ENCODE measurements at places on chromosomes 7 and 10.

DNA sequence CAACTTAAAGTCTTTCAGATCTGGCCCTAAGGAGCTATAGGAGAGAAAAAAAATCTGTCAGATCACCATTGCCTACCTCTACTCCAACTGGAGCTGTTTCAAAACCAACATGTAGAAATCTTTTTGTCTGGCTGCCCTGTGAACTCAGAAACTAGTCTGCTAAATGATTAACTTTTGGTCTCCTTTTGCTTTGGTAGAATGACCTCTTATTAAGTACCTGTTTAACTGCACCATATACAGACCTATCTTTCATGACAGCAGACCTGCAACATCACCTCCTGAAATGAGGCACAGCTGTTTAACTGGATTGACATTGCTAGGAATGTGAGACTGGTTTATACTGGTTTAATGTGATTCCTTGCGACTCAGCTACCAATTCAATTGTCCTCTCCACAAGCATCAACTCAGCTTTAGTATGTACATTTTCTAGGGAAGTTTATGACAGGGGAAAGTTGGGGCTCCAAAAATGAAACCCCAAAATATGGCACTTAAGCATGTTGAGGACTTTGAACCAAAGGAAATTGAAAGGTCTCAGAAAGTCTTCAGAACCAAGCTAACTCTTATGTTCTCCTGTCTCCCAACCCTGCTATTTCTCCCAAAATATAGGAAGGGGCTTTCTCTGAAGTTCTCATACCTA, 1.8 kb downstream of the CYP3A43 start:
- peaks cover 16% of the 10 kb centered on the region for H3K27me3 ChIP-seq
- H3K4me1 ChIP-seq = no peaks in the 10 kb centered on the region
- H3K4me3 ChIP-seq = no peak overlapping the region
- H3K36me3 ChIP-seq = no peaks in the 10 kb centered on the region

- DNase-seq = no peak
- H3K36me3 ChIP-seq = no peaks in the 10 kb centered on the region
- H3K4me3 ChIP-seq = no peak overlapping the region
- no peaks in the 10 kb centered on the region for H3K27me3 ChIP-seq
Observed at GRCh38 chr10:24802378-24802777, 78.7 kb upstream of the ARHGAP21 start.

GRCh38 chr10:42990721-42991441, 86.0 kb upstream of the RET start:
- peaks cover 2% of the 10 kb centered on the region for H3K4me1 ChIP-seq
- H3K27ac ChIP-seq = no peak overlapping the region
- DNase-seq = no peak
- no peak overlapping the region for H3K4me3 ChIP-seq
- no peaks in the 10 kb centered on the region for H3K36me3 ChIP-seq

GRCh38 chr7:139908792-139909191, 79.7 kb downstream of the TBXAS1 start:
- no peak for DNase-seq
- H3K27ac ChIP-seq = no peak overlapping the region
- no peak overlapping the region for H3K4me3 ChIP-seq
- peaks cover 13% of the 10 kb centered on the region for H3K27me3 ChIP-seq
- H3K36me3 ChIP-seq = peaks cover 6% of the 10 kb centered on the region

DNA sequence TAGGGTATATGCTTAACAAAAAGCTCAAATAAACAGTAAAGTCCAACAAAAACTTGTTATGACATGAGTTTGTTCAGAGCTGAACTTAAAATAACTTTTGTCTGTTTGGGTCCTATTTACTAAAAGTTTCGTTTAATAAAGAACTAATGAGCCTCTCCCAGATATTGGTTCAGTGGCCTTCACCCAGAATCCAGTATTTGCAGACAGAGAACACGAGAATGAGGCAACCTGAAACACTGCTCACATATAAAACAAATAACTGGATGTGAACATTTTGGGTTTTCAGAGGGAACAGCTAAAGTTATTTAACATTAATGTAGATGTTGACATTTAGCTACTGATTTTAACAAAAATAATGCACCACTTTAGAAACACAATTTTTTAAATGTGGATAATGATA, 98.3 kb downstream of the RNF133 start:
- H3K27me3 ChIP-seq = no peaks in the 10 kb centered on the region
- no peak overlapping the region for H3K27ac ChIP-seq
- no peaks in the 10 kb centered on the region for H3K4me1 ChIP-seq
- DNase-seq = no peak
- H3K36me3 ChIP-seq = no peaks in the 10 kb centered on the region

DNA sequence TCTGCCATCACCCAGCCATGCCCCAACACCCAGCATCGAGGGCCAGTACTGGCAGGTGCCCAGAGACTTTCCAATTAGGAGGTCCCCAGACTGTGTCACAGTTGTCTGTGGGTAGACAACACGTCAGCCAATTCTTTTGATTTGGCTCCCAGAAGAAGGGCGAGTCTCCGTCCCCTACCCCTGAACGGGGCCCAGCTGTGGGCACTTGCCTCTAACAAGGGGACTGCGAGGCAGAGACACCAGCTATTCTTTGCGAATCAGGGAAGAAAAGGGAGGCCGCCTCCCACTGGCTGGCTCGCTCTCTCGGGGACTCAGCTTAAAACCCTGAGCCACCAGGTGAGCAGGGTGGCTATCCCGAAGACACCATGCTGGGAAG, 167.3 kb downstream of the USP6NL start:
- H3K4me1 ChIP-seq = peaks cover 35% of the 10 kb centered on the region
- peaks cover 2% of the 10 kb centered on the region for H3K27me3 ChIP-seq
- H3K4me3 ChIP-seq = no peak overlapping the region
- no peak for DNase-seq

- DNase-seq = no peak
- H3K27ac ChIP-seq = no peak overlapping the region
- no peaks in the 10 kb centered on the region for H3K36me3 ChIP-seq
- no peak overlapping the region for H3K4me3 ChIP-seq
- no peaks in the 10 kb centered on the region for H3K27me3 ChIP-seq
Observed at GRCh38 chr7:38007096-38007495, 86.7 kb downstream of the EPDR1 start.

DNA sequence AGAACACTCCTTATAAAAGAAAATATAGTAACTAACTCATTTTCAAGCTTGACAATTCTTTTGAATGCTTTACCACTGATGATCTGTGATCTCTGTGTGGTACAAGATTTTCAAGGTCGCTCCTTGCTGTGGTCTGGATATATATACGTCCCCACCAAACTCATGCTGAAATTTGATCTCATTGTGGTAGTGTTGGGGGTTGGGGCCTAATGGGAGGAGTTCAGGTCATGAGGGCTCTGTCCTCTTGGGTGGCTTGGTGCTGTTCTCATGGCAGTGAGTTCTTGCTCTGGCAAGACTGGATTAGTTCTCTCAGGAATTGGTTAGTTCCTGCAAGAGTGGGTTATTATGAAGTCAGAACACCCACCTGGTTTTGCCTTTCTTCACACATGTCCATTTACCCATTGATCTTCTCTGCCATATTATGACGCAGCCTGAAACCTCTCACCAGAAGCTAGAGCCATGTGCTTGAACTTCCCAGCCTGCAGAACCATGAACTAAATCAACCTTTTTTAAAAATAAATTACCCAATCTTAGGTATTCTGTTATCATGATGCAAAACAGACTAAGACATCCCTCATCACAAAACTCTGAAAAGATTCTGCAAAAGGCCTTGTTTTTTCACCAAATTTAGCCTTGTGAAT, 8.3 kb upstream of the EDRF1 start:
- no peak overlapping the region for H3K27ac ChIP-seq
- H3K4me3 ChIP-seq = no peak overlapping the region
- no peak for DNase-seq

- no peak overlapping the region for H3K27ac ChIP-seq
- no peak for DNase-seq
- no peaks in the 10 kb centered on the region for H3K27me3 ChIP-seq
- H3K4me3 ChIP-seq = no peak overlapping the region
Observed at GRCh38 chr10:86651021-86651471, 3.3 kb upstream of the OPN4 start.

GRCh38 chr10:8033812-8034465, 20.5 kb upstream of the GATA3 start:
- peaks cover 56% of the 10 kb centered on the region for H3K27me3 ChIP-seq
- H3K4me1 ChIP-seq = peaks cover 22% of the 10 kb centered on the region
- no peak for DNase-seq
- H3K36me3 ChIP-seq = no peaks in the 10 kb centered on the region
- no peak overlapping the region for H3K27ac ChIP-seq

DNA sequence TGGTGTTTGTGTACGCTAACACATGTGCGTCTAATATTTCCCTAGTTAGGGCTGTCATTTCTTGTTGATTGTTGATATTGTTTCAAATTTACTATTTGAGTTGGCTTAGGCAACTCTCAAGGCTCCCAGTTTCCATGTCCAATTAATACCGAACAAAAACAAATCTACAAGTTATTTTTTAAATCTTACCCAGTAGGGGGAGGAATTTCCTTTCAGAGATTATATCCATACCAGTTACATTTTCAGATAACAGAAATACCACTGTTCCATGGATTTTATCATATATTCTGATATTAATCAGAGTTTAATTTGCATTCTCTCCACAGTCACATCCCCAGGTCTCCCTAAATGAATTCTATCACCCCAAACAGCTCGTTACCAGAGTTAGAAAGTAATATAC, 7.2 kb upstream of the AKR1B10 start:
- H3K27ac ChIP-seq = no peak overlapping the region
- H3K4me1 ChIP-seq = no peaks in the 10 kb centered on the region
- DNase-seq = no peak
- no peaks in the 10 kb centered on the region for H3K36me3 ChIP-seq
- no peak overlapping the region for H3K4me3 ChIP-seq

Data from activated CD4-positive, alpha-beta T cell treated with anti-CD3 and anti-CD28 coated beads, Interleukin-2, amount 10 ng/mL, durations not matched to agents 7 days and 5 days (primary cell).